ENCODE measurements at places on chromosomes 5 and 9.
A peak's percentile ranks its signal among the peaks of the same experiment; 100 is the strongest.

GRCh38 chr5:167985373-167985772, 306.1 kb upstream of the WWC1 start:
- DNase-seq = no peak

- DNase-seq = no peak
These were observed 382.3 kb downstream of the ACTL7B start for GRCh38 chr9:108473209-108474112.

GRCh38 chr5:156825688-156826087, 24.4 kb upstream of the PPP1R2B start:
- DNase-seq = no peak

DNA sequence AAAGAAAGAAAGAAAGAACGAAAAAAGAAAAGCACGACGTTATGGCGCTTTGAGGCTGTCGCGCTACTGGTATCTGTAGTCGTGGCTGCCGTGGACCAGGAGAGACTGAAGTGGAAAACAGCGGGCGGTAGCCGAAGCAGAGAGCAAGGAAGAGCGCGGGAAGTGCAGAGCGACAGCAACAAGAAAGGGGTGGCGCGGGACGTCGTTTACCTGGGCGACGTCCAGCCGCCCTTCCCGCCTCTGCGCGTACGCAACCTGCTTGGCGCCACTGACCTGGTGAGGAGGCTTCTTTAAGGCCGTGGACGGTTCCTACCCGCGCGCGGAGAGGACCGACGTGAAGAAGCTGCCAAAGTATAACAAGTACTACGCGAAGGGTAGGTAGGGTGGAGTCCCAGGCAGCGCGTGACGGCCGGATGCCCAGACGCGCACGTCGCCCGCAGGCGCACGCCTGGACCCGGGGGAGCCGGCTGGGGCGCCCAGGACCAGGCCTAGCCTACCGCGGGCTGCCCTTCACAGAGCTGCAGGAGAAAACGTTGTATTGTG, 15.4 kb downstream of the CCL28 start:
- peak; percentile 8 for DNase-seq

DNA sequence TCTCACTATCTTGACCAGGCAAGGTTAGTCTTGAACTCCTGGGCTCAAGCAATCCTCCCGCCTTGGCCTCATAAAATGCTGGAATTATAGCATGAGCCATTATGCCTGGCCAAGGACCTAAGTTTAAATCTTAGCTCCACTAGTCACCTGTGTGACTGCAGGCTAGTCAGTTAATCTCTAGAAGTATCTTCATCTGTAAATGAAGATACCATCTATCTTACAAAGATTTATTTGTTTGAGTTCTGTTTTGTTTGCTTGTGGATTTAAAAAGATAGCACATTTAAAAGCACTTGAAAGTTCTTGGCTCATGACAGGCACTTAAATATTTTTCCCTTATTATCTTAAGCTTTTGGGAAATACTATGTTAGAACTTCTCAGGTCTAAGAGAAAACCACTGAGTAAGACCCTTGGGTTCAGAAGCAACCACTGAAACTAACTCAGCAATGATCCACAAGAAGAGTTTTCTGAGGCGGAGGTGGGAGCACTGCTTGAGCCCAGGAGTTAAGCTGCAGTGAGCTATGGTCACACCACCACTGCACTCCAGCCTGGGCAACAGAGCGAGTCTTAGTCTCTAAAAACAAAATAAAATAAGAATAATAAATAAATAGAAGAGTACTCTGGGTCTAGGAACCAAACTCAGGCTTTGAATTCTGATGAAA, 19.1 kb downstream of the TMEM245 start:
- DNase-seq = no peak

- no peak for DNase-seq
These were observed 100.7 kb downstream of the EPB41L4A start for GRCh38 chr5:112318346-112318745.
